A549 (cell line): ENCODE measurements at places on chromosomes 5 and 9. TPM values are rescaled to one million over a fixed set of nuclear protein-coding genes. Genes with fewer than 3 reads are reported as not detected.

GRCh38 chr9:676780-677438 is 164.6 kb upstream of the DMRT1 start:
- DNase-seq, result no peak

The RMRP gene
- 14.7 TPM in 1 of 3 replicates, not detected in the others for polyA plus RNA-seq

The SV2C gene
- not detected in 3 replicates for polyA plus RNA-seq

The AQP7 gene
- 0.39 to 0.69 TPM (median 0.61 TPM) in 3 replicates for polyA plus RNA-seq
